ENCODE measurements at places on chromosomes 5 and 9. TPM values are rescaled to one million over a fixed set of nuclear protein-coding genes. Genes with fewer than 3 reads are reported as not detected.

PCDHB7 gene
- total RNA-seq: 1.3 TPM

SPATA31E1 gene
- not detected for total RNA-seq

SLC34A3 gene
- total RNA-seq: not detected

TCF7 gene
- total RNA-seq: 0.34 TPM

ENHO gene
- total RNA-seq: not detected

ADAMTS12 gene
- 20.8 TPM for total RNA-seq

SPAAR gene
- total RNA-seq: 2.5 TPM

PCDHGB2 gene
- total RNA-seq: 6.7 TPM

PCDHGA7 gene
- 9.9 TPM for total RNA-seq

UNC5A gene
- 0.44 TPM for total RNA-seq

NEUROG1 gene
- total RNA-seq: not detected

RELL2 gene
- total RNA-seq: 0.44 TPM

NEURL1B gene
- total RNA-seq: 9.1 TPM

NUTM2G gene
- not detected for total RNA-seq

All from cardiac ventricle fibroblast (primary cell).